ENCODE measurements at places on chromosomes 11 and 22. TPM values are rescaled to one million over a fixed set of nuclear protein-coding genes. Genes with fewer than 3 reads are reported as not detected.

Gene HPS5
- 14.6 TPM for total RNA-seq

Gene RASSF10
- total RNA-seq, result 5.7 TPM

Gene PATE2
- not detected for total RNA-seq

Gene BET1L
- total RNA-seq, result 49.8 TPM

Gene OR4P4
- not detected for total RNA-seq

Gene FBLN1
- total RNA-seq, result 50.2 TPM

Gene ROBO4
- total RNA-seq, result not detected

Gene SLC6A5
- total RNA-seq, result not detected

Gene OR56A1
- not detected for total RNA-seq

Gene IRF7
- total RNA-seq, result 6.5 TPM

Gene POTEH
- total RNA-seq, result not detected

Gene MMP1
- 0.84 TPM for total RNA-seq

Gene HBE1
- total RNA-seq, result 0.29 TPM

Gene LGR4
- total RNA-seq, result 31.6 TPM

Gene ZNF70
- total RNA-seq, result 0.91 TPM

Gene DBX1
- not detected for total RNA-seq

Gene SCGB1D2
- total RNA-seq, result not detected

Gene DGCR2
- total RNA-seq, result 24.4 TPM

Gene BRSK2
- 5.4 TPM for total RNA-seq

Gene NAALAD2
- not detected for total RNA-seq

Gene SERPINH1
- 104 TPM for total RNA-seq

Gene SNX32
- 0.06 TPM for total RNA-seq

Gene CHRM4
- total RNA-seq, result 0.58 TPM

Gene FXYD6
- 0.21 TPM for total RNA-seq

Gene NDUFA6
- total RNA-seq, result 67.0 TPM

Gene CCDC88B
- 14.3 TPM for total RNA-seq

Gene NCR3LG1
- total RNA-seq, result 1.7 TPM

Gene KRTAP5-9
- total RNA-seq, result not detected

Gene MIEF1
- 25.9 TPM for total RNA-seq

Gene PATE4
- total RNA-seq, result not detected

Gene SULT4A1
- total RNA-seq, result not detected

Gene MYEOV
- 112 TPM for total RNA-seq

Gene MMP7
- total RNA-seq, result 24.6 TPM

Gene CSF2RB
- not detected for total RNA-seq

Gene PNPLA5
- total RNA-seq, result not detected

Gene MUC6
- not detected for total RNA-seq

Gene CNGA4
- 0.03 TPM for total RNA-seq

Gene KCNQ1
- total RNA-seq, result 0.32 TPM

Gene OSBP
- 25.1 TPM for total RNA-seq

Gene CRYBB3
- total RNA-seq, result 0.22 TPM

Gene OVOL1
- not detected for total RNA-seq

Gene GUCY1A2
- 0.07 TPM for total RNA-seq

Gene OR2AT4
- not detected for total RNA-seq

Gene SELENOM
- 71.1 TPM for total RNA-seq

Gene DGCR6L
- 44.7 TPM for total RNA-seq

Gene CASP5
- not detected for total RNA-seq

Gene TSPAN18
- 2.4 TPM for total RNA-seq

Gene LRRC75B
- 9.9 TPM for total RNA-seq

Gene CRYBB1
- not detected for total RNA-seq

Gene ARL14EP
- total RNA-seq, result 15.2 TPM

Gene CAPN5
- total RNA-seq, result 7.4 TPM

Gene MMP8
- not detected for total RNA-seq

Gene TRIM68
- 8.3 TPM for total RNA-seq

Gene MRGPRX4
- total RNA-seq, result not detected

Gene TMPRSS4
- total RNA-seq, result not detected

Measured in A549 treated with CORT108297 at 1 μM for 4 hours (cell line).